ENCODE measurements at places on chromosomes 11 and 22. TPM values are rescaled to one million over a fixed set of nuclear protein-coding genes. Genes with fewer than 3 reads are reported as not detected.

DNA sequence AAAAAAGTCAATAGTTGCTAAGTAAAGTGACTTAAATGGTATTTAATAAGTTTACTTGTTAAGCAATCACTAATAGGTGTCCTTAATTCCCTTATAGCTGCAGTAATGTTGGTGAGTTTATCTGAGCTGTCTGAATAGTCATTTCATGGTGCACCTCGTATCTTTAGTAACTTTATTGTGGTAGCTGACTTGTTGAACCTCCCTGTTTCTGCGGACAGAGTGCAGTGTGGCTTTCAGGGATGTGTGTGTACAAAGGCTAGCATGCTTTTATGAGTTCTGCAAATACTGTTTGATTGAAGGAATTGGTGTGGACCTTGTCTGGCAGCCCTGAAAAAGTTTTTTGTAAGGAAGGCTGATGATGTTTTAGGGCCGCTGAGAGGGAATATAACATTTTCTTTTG, 2.6 kb downstream of the ZNRF3 start:
- DNase-seq, result no peak

GRCh38 chr11:126167488-126167887, 44.0 kb downstream of the RPUSD4 start:
- DNase-seq, result no peak

- DNase-seq, result no peak
These were observed 89.4 kb upstream of the DRD2 start for GRCh38 chr11:113564527-113565130.

- no peak for DNase-seq
These were observed 78.0 kb downstream of the RCN1 start for GRCh38 chr11:32168924-32169323.

DNA sequence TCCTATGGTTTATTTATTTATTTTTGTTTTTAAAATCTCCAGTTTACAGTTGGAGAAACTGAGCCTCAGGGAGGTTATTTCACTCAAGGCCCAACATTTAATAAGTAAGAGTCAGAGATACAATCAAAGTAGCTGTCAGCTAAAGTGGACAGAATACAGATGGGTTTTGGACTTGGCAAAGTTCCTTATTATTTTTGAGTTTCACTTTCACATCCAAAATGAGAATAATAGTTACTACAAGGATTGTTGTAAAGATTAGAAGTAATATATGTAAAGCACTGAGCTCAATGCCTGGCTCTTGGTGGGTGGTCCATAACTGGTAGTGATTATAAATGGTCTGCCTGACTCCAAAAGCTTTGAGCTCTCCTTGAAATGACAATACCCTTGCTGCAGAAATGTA, 87.5 kb upstream of the SESN3 start:
- no peak for DNase-seq

DNA sequence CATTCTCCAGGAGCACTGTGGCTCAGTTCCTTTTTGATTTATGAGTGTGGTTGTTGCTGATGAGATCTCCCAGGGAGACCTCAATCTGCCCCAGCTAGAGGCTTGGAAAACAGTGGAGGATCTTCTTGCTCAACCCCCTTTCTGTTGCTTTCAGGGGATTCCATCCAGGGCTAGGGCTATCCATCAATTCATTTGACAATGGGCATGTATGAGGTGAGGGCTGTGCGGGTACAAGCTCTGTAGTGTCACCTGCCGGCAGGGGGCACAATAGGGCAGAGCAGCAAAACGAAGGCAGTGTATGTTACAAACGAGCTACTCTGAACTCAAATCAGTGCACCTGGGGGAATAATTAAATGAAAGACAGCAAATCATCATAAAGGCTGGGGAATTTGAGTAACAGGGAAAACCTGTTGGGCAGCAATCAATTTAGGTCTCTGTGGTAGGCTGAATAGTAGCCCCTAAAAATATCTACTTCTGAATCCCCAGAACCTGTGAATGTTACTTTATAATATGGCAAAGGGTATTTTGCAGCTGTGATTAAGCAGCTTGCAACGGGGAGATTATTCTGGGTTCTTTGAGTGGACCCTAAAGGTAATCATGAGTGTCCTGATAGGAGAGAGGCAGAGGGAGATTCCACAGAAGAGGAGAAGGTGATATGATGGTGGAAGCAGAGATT, 170.3 kb upstream of the ZBED5 start:
- peak; percentile 76 for DNase-seq

DNA sequence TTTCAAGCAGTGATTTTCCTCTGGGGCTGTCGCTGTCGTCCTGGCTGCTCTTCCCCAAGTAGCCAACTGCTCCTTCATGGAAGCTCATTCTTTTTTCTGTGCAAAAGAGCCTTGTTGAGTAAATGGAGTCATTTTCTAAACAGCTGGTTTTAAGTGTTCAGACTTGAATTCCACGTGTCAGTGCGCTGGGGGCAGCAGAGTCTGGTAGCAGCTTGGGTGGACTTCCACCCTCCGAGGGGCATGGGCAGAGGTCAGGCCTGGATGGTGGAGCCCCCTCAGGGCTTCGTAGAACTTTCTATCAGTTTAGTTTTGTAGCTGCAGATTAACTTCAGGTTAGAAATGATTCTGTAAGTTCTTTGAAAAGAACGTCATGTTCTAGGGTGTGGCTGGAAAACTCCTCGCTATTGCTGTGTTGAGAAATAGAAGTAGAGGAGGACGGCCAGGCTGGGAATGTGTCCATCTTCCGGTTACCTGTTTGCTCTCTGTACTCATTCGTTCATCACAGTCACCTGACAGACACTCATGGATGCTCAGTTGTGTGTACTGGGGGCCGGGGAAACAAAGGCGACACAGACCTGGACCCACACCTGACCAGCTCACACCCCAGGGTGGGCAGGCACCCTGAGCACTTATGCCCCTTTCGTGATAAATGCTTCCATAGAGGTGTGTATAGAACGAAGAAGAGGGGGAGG, 270.7 kb downstream of the TBC1D22A start:
- no peak for DNase-seq

GRCh38 chr22:23033116-23033905, 37.0 kb upstream of the GNAZ start:
- DNase-seq, result no peak

GRCh38 chr11:73942010-73942409, 8.8 kb upstream of the DNAJB13 start:
- DNase-seq, result no peak

GRCh38 chr11:116890607-116891006, 53.2 kb upstream of the APOA1 start:
- DNase-seq, result no peak

DNA sequence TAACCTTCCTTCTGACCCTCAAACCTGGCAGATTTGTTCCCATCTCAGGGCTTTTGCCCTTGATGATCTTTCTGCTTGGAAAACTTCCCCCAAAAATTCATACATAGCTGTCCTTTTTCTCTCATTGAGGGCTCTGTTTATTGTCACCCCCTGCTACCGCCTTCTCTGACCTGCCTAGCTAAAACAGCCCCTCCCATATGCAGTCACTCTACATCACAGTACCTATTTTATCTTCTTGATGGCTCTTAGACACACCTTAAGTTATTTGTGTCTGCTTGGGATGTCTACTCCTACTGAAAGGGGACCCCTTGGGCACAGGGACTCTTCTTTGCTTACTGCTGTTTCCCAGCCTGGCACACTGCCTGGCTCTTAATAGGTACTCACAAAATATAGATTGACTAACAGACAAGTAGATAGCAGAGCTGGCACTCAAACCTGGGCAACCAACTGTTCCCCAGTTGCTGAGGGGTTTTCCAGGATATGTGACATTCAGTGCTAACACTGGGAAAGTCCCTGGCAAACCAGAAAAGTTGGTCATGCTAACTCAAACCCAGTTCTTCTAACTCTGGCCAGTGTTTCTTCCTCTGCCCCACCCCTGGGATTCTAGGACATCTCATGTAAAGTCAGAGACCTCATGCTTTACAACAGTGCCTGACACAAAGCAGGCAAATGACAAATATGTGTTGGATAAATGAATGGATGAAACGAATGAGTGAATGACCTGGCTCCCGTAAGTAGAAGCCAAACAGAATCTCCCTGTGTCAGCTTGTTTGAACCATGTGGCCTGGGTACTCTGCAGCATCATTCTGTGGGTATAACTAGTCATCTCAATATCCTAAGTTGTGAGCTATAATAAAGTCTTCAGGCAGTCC, 19.8 kb upstream of the FJX1 start:
- DNase-seq, result no peak

Gene DEUP1
- not detected for total RNA-seq

Gene INS
- total RNA-seq, result not detected

Gene SMIM35
- total RNA-seq, result not detected

Gene SYCE3
- total RNA-seq, result not detected

Gene TOM1
- 68.6 TPM for total RNA-seq

Gene KRTAP5-11
- not detected for total RNA-seq

Gene QSER1
- 13.3 TPM for total RNA-seq
